ENCODE measurements at places on chromosomes 5 and 9. TPM values are rescaled to one million over a fixed set of nuclear protein-coding genes. Genes with fewer than 3 reads are reported as not detected.

DNA sequence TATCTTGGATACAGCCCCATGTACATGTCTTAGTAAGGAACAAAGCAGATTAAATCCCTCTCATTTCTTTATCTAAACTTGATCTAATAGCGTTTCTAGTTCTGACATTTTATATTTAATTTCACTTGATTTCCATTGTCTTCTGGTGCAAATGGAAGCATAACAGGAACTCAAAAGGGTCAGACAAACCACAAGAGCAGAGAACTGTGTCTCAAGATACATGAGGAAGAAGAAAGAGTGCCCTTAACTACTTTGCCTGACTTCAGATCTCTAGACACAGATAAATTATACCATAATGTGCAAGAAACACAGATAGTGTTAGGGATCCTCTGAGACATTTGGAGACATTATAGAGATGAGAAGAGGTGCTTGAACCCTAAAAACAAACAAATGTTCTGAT lies 20.7 kb upstream of the STX17 start:
- H3K27me3 ChIP-seq: no peaks in the 10 kb centered on the region
- H3K4me3 ChIP-seq: no peak overlapping the region
- no peak overlapping the region for H3K27ac ChIP-seq

GRCh38 chr5:135149956-135150723 lies 116.1 kb upstream of the PITX1 start:
- H3K4me3 ChIP-seq: no peak overlapping the region
- H3K27ac ChIP-seq: no peak overlapping the region
- H3K36me3 ChIP-seq: no peaks in the 10 kb centered on the region
- no peak for DNase-seq

GRCh38 chr5:137933491-137933911 lies 44.2 kb downstream of the PKD2L2 start:
- no peak for DNase-seq
- no peaks in the 10 kb centered on the region for H3K4me1 ChIP-seq
- H3K36me3 ChIP-seq: peaks cover 20% of the 10 kb centered on the region
- H3K4me3 ChIP-seq: no peak overlapping the region
- H3K27ac ChIP-seq: no peak overlapping the region

DNA sequence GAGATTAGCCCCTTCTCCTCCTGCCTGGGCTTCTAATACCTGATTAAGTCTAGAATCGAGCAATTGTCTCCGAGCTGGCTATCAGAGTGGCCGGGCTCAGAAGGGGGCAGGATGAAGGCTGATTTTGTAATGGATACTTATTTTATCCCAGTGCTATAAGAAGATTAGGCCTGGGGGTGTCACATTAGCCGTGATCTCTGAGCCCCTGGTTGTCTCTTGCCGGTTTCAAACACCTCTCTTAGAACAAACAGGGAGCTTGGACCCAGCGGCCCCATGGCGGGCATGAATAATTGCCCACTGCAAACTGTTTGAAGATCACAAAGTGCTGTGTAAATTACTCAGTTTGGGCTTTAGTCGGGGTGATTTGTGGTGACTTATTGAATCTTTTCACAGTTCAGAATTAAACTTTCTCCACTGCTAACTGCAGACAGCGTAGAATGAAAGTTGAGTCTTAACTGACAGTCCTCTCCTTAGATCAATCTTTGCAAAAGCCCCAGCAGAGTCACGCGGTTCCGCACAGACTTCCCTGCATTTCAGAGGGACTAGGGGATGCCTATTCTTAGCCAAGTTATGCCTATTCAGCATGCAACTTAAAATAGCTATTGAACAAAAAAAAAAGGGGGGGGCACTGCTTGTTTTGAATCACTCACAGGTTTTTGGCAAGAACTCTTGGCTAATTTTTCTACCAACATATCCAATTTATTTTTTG lies 200.6 kb upstream of the IRX1 start:
- H3K27ac ChIP-seq: no peak overlapping the region
- H3K36me3 ChIP-seq: peaks cover 4% of the 10 kb centered on the region
- H3K4me1 ChIP-seq: peaks cover 21% of the 10 kb centered on the region
- peaks cover 3% of the 10 kb centered on the region for H3K27me3 ChIP-seq
- no peak for DNase-seq

DNA sequence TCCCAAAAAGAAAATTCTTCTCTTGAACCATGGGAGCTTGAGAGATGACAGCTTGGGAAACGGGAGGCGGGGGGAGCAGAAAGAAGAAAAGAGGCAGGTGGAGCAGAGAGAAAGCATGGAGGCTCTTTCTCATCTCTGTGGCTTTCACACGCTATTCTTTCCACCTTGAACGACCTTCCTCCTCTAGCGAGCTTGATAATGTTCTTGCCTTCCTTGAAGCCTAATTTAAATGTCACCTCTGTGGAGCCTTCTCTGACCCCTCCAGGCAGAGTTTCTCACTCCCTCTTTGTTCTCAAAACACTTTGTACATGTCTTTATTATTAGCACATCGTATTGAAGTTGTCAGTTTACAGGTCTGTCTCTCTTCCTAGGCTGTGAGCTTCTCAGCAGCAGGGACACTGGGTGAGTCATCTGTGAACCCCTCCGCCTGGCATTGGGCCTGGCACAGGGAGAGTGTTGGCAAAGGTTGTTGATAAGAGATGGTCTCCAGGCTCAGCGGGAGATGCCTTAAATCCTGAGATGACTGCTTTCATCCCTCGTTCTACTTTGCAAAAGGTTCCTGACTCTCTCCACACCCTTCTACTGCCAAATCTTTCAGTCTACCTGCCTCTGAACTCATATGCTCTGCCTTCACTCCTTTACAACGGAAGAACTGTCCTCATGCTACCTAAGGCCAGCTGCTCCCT lies 14.1 kb upstream of the STRBP start:
- H3K4me3 ChIP-seq: no peak overlapping the region
- DNase-seq: no peak
- no peaks in the 10 kb centered on the region for H3K4me1 ChIP-seq

DNA sequence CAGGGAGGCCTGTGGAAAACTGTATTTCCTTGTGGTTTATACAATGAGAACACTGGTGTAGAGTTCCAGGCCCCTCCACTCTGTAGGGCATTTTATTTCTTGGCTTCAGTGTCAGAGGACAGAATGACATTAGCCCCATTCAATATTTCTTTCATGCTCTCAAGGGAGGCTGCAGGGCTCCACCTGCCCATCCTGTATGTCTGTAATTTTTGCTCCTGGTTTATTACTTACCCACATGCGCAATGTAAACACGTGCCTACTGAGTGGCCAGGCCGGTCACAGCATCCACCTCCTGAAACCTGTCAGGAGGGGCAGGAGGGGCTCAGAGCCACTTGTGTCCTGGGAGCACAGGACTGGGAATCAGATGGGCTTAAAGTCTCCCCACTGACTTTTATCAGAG lies 82.4 kb downstream of the GADD45G start:
- peaks cover 70% of the 10 kb centered on the region for H3K27me3 ChIP-seq
- no peak overlapping the region for H3K27ac ChIP-seq
- DNase-seq: no peak
- no peaks in the 10 kb centered on the region for H3K36me3 ChIP-seq
- H3K4me3 ChIP-seq: no peak overlapping the region

GRCh38 chr5:88489364-88489763 lies 220.7 kb upstream of the TMEM161B start:
- H3K27me3 ChIP-seq: no peaks in the 10 kb centered on the region
- no peak overlapping the region for H3K27ac ChIP-seq

GRCh38 chr5:88269222-88269771 lies 652 bp upstream of the TMEM161B start:
- H3K4me1 ChIP-seq: peaks cover 53% of the 10 kb centered on the region
- peaks cover 34% of the 10 kb centered on the region for H3K36me3 ChIP-seq
- peak overlapping the region; percentile 94 for H3K27ac ChIP-seq
- no peaks in the 10 kb centered on the region for H3K27me3 ChIP-seq

- H3K27me3 ChIP-seq: no peaks in the 10 kb centered on the region
- H3K4me3 ChIP-seq: no peak overlapping the region
These were observed 151.3 kb downstream of the GAS1 start for GRCh38 chr9:86795823-86796553.

- peaks cover 14% of the 10 kb centered on the region for H3K4me1 ChIP-seq
- H3K27ac ChIP-seq: no peak overlapping the region
- H3K4me3 ChIP-seq: no peak overlapping the region
These were observed 254.7 kb upstream of the SLC30A5 start for GRCh38 chr5:68839019-68839552.

- peaks cover 10% of the 10 kb centered on the region for H3K27me3 ChIP-seq
- peaks cover 21% of the 10 kb centered on the region for H3K4me1 ChIP-seq
- no peaks in the 10 kb centered on the region for H3K36me3 ChIP-seq
- DNase-seq: no peak
These were observed 291.4 kb downstream of the IRX2 start for GRCh38 chr5:2460098-2460497.

DNA sequence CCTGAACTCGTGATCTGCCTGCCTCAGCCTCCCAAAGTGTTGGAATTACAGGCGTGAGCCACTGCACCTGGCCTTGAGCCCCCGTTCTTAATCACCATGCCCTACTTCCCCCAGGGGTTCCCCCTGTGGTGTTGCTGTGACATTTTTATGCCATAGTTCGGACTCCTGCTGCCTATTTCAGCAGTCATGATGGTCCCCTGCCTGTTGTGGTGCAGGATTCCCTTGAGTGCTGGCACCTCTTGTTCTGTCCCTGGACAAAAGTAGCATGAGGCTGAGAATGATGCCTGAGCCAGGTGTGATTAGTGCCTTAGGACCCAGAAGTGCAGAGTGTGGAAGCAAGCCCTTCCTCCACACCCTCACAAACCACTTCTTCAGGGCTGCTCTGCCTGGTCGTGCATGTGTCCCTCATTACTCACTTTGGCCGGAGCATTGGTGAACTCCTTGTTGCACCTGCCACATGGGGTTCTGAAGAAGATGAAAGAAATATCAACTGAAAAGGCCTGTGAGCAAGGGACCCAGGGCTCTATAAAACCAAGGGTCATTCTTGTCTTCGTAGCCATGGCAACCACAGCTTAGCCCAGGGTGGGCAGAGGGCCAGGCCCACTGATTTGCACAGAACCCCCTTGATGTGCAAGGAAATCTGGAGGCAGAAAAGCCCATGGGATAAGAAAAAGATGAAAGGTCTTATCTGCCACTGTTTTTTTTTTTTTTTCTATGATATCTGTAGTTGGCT lies 228.0 kb downstream of the NTRK2 start:
- H3K36me3 ChIP-seq: no peaks in the 10 kb centered on the region
- no peaks in the 10 kb centered on the region for H3K27me3 ChIP-seq
- H3K4me1 ChIP-seq: peaks cover 54% of the 10 kb centered on the region
- H3K4me3 ChIP-seq: peak overlapping the region; percentile 48
- H3K27ac ChIP-seq: peak overlapping the region; percentile 40
- DNase-seq: peak; percentile 20

DNA sequence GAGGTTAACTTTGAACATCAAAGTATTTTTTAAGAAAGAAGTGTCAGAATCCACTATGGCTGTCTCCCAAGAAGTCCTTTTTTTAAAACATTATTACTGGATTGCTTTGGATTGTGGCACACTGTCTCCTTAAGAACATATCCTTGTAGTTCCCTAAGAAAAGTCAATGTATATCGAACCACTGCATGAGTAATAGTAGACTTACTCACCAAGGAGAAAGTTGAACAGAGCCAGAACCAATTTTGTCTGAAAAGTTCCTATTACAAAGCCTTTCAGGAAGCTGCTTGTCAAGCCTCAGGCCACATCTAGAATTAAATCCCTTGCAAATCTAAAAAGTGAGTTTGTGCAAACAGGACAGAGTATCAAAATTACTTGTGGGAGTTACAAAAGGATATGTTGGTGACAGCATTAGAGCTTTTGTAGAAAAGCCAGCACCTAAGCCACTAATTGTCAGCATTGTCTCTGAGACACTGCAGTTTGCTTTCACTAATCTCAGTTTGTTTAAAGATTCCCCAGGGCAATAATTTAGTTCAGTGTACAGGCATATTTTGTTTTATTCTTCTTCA lies 195.4 kb downstream of the MPDZ start:
- peaks cover 5% of the 10 kb centered on the region for H3K4me1 ChIP-seq
- no peaks in the 10 kb centered on the region for H3K36me3 ChIP-seq
- DNase-seq: no peak
- no peak overlapping the region for H3K4me3 ChIP-seq
- no peaks in the 10 kb centered on the region for H3K27me3 ChIP-seq
- H3K27ac ChIP-seq: no peak overlapping the region

DNA sequence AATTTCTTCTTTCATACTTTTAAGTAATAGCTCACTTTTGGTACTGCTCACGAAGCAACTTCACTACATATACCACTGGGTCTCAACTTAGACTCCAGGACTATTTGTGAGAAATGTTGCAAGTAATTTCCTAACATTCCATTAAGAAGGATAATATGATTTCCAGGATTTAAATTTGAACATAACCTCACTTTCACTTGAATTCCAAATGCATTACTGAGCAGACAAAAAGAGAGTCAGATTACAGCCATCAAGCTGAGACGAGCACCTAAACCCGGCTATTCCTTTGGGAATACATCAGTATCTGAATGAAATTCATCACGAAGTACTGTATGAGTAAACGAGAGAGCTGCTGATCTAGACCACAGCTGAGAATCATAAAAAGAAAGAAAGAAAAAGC lies 47.3 kb downstream of the LIFR start:
- H3K4me3 ChIP-seq: no peak overlapping the region
- no peaks in the 10 kb centered on the region for H3K4me1 ChIP-seq
- H3K36me3 ChIP-seq: peaks cover 3% of the 10 kb centered on the region
- no peak overlapping the region for H3K27ac ChIP-seq

DNA sequence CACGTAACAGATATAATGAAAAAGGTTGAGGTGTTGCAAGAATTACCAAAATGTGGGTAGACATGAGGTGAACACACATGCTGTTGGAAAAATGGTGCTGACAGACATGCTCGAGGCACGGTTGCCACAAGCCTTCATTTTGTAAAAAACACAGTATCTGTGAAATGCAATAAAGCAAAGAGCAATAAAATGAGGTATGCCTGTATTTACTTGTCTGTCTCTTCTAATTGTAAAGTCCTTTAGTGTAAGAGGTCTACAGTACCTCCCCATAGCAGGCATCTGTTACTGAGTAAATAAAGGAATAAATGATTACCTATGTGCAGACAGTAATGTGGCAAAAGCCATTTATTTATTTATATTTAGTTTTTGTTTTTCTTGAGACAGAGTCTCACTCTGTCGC lies 3.0 kb upstream of the CAST start:
- DNase-seq: no peak
- H3K27me3 ChIP-seq: peaks cover 46% of the 10 kb centered on the region
- no peak overlapping the region for H3K4me3 ChIP-seq

GRCh38 chr5:11182441-11183080 lies 421.5 kb upstream of the DAP start:
- H3K36me3 ChIP-seq: no peaks in the 10 kb centered on the region
- no peak overlapping the region for H3K4me3 ChIP-seq
- H3K4me1 ChIP-seq: peaks cover 4% of the 10 kb centered on the region
- peak; percentile 18 for DNase-seq
- no peak overlapping the region for H3K27ac ChIP-seq

- H3K36me3 ChIP-seq: no peaks in the 10 kb centered on the region
- H3K4me3 ChIP-seq: no peak overlapping the region
- H3K27ac ChIP-seq: no peak overlapping the region
- H3K27me3 ChIP-seq: no peaks in the 10 kb centered on the region
- DNase-seq: no peak
- no peaks in the 10 kb centered on the region for H3K4me1 ChIP-seq
These were observed 21.6 kb downstream of the TJP2 start for GRCh38 chr9:69195668-69196067.

The DMRT3 gene
- total RNA-seq: not detected

The RICTOR gene
- total RNA-seq: 22.2 TPM

The IL31RA gene
- total RNA-seq: not detected

The SMC5 gene
- total RNA-seq: 27.8 TPM

The CACFD1 gene
- total RNA-seq: 42.6 TPM

Data from neural crest cell (in vitro differentiated cells).